Amniotic stem cell (primary cell): ENCODE measurements at places on chromosomes 2 and 18.

DNA sequence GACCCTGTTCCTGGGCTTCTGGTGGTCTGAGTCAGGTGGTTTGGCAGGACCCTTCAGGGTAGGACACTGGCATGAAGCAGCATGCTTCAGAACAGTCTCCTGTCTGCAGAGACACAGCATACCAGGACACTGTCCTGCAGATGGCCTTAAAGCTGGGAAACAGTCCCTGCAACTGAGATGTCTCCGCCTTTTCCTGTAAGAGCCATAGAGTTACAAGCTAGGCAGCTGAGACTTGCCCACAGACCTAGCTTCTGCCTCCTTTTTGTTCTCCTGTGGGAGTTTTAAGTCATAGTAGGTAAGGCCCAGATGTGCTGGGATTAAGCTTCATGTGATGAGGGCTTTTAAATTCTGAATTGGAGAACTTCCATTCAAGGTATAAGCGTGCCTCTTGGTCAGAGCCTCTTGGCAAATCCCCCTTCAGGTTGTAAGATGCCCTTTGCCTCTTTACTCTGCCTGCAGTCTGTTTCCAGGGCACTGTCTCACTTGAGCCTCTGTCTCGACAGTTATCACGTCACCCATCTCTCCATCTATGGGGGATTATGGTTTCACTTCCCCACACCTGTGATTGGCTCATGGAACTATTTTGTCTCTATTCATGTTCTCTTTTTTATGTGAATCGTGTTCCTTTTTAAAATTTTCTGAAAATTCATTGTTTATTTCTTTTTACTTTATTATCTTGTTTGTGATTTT, 51.8 kb downstream of the COA5 start:
- DNase-seq = no peak

GRCh38 chr18:35837922-35838496, 134.5 kb upstream of the RMP24 start:
- DNase-seq = no peak

DNA sequence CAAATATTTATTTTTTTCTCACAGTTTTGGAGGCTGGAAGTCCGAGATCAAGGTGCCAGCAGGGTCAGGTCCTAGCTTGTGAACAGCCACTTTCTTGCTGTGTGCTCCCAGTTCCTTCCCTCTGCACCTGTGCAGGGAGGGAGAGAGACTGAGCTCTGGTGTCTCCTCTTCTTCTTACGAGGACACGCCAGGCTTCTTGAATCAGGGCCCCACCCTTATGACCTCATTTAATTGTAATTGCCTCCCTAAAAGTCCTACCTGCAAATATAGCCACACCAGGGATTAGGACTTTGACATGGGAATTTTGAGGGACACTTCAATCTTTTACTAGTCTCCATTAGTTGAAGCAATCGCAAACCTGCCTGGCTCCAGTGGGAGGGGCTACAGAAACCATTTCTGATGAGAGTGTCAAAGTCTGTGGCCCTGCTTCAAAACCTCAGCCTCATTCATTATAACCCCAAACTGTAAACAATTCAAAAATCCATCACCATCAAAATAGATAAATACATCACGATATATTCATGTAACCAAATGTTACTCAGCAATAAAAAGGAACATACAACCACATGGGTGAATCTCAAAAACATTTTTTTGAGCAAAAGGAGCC, 18.2 kb upstream of the SEH1L start:
- DNase-seq = no peak

DNA sequence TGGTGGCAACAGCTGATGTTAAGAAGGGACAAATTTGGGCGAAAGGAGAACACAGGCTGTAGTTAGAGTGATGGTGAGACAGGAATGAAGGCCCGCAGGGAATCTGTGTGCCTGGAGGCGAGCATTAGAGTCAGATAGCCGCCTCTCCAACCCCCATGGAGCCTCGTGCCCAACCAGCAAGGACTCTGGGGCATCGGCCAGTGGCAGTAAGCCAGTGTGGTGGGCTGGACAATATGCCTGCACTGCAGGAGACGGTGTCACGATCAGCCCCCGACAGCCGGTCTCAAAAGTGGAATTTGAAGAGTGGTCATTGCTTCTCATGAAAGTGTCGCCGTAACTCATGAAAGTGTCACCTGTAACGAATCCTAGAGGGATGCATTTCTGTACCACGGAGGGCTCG, 249.4 kb downstream of the ALPK2 start:
- no peak for DNase-seq

DNA sequence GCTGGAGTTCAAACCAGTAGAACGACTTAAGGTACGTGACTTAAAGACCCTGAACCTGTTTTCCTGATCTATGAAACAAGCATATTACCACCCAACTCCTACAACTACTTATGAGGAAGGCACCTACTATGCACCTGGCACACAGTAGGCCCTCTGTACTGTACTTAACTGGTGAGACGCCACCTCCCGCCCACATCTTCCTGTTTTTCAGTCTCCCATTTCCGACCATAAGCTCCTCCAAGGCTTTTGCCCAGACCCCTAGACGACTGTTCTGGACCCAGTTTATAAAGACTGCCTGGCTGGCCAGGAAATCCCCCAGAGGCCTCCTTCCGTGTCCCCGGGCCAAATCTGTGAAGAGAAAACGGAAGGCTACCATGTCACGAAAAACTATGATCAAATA, 1.5 kb downstream of the GALNT14 start:
- DNase-seq = no peak

GRCh38 chr18:10230072-10230471, 224.4 kb upstream of the APCDD1 start:
- DNase-seq = no peak

DNA sequence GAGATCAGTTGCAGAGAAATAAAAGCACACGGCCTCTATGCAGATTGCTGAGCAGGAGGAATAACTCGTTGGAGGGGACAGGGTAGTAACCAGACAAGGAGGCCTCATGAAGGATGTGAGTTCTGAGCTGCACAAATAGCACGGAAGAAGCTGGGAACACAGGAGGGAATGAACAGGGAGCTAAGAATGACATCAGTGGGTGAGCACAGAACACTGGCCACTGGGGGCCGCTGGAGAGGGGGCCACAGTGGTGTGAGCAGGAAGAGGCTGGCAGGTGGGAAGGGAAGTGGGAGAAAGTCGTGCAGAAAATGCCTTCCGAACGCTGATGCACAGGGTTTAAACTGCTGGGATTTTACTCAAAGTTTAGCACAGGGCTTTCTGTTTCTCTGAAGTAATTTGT, 61.0 kb downstream of the ZAP70 start:
- no peak for DNase-seq

DNA sequence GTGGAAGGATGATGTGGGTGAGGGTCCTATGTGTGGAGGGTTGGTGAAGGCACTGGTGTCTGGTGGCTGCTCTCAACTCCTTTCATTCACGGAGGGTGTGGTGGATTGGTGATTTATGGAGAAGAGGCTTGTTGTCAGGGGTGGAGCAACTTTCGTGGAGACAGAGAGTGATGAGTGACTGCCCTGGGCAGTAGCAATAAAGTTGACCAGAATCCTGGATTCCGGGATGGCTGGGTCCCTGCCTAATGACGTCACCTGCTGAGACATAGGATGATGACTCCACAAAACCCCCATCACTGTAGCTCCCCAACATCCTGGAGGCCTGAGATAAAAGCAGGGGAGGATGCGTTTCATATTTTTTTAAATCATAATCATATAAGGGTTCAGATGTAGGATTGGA, 193.0 kb downstream of the ACKR3 start:
- DNase-seq = no peak

GRCh38 chr18:55818284-55818683, 230.3 kb upstream of the TCF4 start:
- DNase-seq = no peak

DNA sequence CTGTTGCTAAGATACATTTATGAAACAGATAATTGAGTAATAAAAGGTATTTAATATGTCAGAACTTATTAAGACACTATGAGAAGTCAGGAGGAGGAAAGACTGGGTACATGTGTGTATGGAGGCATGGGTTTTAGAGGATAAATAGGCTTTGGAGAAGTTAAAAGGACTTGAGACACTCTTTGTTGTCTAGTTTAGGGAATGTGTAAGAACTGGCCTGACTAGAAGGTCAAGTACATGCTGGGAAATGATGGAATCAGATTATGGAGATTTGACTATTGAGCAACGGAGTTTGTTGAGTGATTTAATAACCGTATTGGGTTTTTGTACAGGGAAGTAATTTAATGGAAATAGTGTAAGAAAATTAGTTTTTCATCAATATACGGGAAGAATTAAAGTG, 28.2 kb upstream of the SPDYA start:
- DNase-seq = no peak

- DNase-seq = no peak
Observed at GRCh38 chr2:191789796-191790195, 57.1 kb downstream of the CAVIN2 start.

- no peak for DNase-seq
Observed at GRCh38 chr2:238004077-238004830, 37.4 kb downstream of the UBE2F start.

DNA sequence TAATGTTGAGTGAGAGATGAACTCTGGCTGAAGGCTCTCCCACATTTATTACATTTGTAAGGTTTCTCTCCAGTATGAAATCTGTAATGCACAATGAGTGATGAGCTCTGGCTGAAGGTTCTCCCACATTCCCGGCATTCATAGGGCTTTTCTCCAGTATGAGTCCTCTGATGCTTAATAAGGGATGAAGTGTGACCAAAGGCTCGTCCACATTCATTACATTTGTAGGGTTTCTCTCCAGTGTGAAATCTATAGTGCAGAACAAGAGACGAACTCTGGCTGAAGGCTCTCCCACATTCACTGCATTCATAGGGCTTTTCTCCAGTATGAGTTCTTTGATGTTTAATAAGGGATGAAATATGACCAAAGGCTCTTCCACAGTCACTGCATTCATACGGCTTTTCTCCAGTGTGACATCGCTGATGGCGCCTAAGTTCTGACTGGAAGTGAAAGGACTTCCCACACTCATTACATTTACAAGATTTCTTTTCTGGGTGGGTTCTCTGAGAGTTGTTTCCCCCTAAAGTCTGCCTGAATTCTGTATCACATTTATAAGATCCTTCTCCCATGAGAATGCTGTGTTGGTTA, 10.2 kb downstream of the ZNF514 start:
- DNase-seq = no peak

GRCh38 chr2:218744615-218745014, 34.0 kb downstream of the TTLL4 start:
- DNase-seq = no peak

DNA sequence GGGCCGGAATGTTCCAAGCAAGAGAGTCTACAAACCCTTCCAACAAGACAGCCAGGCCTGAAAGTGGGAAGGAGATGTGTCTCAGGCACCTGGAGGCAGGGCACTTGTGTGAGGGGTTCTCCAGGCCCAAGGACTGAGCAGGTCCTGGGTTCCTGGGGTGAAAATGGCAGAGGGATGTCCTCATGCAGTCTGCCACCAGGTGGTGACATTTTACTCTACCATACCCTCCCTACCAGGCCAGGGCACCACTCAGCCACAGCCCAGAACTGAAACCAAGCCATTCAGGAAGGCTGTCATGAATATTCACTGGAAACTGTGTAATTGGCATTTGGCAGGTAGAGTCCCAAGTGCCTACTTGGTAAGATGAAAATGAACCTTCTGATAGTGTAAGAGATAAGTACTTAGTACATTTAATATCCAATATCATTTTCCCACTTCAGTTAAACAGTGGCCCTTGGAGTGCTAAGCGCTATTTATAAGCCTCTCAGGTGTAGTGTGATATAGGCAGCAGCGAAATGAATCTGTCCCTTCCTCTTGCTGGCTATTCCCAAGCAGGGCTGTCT, 185.1 kb downstream of the MYO5B start:
- no peak for DNase-seq

DNA sequence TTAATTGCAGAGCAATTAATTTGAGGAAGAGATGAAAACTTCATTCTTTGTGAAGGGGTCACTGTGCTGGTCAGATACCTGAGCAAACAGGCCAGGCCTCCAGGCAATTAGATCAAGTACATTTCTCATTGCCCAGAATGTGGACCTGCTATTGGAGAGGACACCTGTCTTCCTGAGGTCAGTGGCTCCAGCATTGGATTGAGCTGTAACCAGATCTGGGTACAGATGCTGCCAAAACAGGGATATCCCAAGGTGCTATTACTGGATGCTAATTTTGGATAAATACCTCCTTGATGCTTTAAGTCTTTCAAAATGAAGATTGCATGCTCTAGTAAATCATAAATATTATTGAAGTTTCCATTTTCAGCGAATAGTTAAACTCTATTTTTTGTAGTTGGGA, 131.5 kb downstream of the FAM161A start:
- no peak for DNase-seq

DNA sequence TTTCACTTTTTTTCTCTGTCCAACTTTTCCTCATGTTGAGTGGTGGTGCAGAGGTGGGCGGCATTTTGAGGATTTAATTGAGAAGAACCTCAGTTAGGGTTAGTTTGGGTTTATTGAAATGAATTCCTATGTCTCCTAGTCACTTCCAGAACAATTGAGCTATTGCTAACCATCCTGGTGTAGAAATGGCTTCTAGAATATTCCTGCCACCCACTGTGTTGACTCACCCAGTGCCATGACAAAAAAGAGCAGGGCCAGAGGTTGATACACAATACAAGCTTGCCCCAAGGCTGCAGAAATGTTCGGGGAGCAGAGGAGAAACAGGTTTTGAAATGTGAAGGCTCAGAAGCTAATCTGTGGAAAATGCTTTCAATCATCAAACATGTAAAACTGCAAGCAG, 167.1 kb upstream of the TRIB2 start:
- no peak for DNase-seq

- DNase-seq = no peak
Observed at GRCh38 chr18:7645756-7646155, 78.6 kb downstream of the PTPRM start.

DNA sequence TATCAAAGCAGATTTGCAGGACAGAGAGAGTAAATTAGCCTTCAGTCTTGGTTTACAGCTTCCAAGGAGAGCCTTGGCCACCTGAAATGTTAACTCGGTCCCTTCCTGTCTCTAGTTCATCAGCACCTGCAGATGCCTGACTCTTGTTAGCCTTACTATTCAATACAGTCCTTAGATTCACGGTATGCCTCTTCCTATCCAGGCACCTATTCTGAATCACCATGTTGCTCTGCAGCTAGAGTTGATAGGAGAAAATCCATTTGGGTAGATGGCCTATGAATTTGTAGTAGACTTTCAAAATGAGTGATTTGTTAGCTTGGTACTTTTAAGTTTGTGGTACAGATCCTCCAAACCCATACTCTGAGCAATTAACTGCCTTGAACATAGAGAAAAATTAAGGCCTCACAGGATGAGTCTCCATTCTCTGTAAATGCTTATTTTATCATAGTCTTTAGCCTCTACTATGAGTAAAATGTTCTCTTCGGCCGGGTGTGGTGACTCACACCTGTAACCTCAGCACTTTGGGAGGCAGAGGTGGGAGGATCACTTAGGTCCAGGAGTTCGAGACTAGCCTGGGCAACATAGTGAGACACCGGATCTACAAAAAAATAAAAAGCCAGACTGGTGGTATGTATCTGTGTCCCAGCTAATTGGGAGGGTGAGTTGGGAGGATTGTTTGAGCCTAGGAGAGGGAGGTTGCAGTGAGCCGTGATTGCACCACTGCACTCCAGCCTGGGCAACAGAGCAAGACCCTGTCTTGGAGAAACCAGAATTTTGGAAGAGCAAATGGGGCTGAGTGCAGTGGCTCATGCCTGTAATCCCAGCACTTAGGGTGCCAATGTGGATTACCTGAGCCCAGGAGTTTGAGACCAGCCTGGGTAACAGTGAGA, 32.9 kb downstream of the PTCD3 start:
- no peak for DNase-seq
